ENCODE measurements at places on chromosomes 5 and 9. TPM values are rescaled to one million over a fixed set of nuclear protein-coding genes. Genes with fewer than 3 reads are reported as not detected.
A peak's percentile ranks its signal among the peaks of the same experiment; 100 is the strongest.

GRCh38 chr5:65981548-65981947 lies 55.2 kb downstream of the ERBIN start:
- no peak for DNase-seq

DNA sequence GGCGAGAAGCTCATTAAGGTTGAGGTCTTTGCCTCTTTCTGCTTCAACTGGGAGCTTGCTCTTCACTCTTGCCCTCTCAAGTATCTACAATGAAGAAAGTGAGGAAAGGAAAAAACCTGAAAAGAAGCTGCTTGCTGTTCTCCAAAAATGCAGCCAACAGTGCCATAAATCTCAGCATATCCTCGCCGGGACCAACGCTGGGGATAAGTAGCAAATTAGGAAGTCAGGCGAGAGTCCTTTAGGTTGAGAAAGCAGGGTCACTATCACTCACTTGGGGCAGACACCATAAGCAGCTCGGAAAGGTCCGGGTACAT lies 399 bp downstream of the NUP155 start:
- DNase-seq: no peak

- peak; percentile 95 for DNase-seq
These were observed 69.9 kb downstream of the TLE1 start for GRCh38 chr9:81619353-81620001.

DNA sequence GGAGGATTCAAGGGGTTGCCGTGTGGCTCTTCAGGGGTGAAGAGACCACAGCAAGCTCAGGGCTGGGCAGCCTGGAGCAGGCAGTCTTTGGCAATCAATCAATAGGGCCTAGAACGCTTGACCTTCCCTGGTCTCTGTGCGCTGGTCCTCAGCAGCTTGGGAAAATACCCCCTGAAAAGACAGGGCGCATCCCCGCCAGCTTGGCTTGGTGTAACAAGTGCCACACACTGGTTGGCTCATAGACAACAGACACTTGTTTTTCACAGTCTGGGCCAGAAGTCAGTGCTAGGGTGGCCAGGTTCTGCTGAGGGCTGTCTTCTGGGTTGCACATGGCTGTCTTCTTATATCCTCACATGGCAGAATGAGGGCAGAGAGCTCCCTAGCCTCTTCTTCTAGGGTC lies 141.1 kb downstream of the HSD17B3 start:
- no peak for DNase-seq

- DNase-seq: peak; percentile 10
These were observed 322.1 kb downstream of the DEPDC1B start for GRCh38 chr5:60377826-60378225.

DNA sequence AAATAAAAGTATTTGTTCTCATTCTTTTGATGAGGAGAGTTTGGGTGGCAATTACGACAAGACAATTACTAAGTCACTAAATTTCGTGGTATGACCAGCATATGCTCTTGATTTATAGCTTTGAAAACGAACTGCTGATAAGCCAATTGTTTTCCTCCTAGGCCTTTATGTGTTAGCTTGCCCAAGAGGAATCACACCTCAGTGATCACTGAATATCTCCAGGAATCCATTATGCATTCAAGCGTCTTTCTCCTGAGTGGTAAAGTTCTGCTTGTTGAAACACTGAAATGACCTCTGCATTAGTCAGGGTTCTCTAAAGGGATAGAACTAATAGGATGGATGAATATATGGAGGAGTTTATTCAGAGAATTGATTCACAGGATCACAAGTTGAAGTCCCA lies 677.7 kb upstream of the MEF2C start:
- peak; percentile 2 for DNase-seq

- DNase-seq: no peak
These were observed 19.3 kb downstream of the PAEP start for GRCh38 chr9:135580664-135581380.

GRCh38 chr5:40801771-40802562 lies 3.8 kb upstream of the PRKAA1 start:
- DNase-seq: no peak

- peak; percentile 81 for DNase-seq
These were observed 55.7 kb upstream of the DPYSL3 start for GRCh38 chr5:147565524-147565923.

- peak; percentile 72 for DNase-seq
These were observed 1.4 kb upstream of the GLIS3 start for GRCh38 chr9:4301296-4301695.

DNA sequence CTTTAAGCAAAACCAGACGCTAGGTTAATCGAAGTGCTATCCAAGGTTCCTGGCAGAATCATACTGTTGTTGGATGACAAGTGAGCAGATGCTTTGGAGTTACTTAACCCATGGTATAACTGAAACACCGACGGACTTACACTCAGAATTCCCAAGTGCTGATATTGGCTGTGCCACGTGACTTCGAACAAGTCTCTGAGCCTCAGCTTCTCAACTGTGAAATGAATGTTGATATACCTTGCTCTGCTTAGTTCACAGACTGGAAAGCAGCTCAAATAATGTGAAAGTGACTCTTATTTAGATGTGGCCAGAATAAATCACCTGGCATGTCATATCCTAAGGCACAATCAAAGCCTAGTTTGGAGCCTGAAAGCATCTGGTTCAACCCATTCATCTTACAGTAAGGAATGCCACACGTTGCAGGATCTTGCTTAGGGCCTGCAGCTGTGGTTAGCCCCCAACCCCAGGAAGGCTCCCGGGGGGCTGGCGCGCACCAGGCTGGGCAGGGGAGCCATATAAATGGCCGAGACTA lies 759 bp downstream of the GEMIN5 start:
- no peak for DNase-seq

- no peak for DNase-seq
These were observed 113.1 kb downstream of the JMY start for GRCh38 chr5:79349047-79349446.

- peak; percentile 99 for DNase-seq
These were observed 51.5 kb upstream of the NKD2 start for GRCh38 chr5:956941-957747.

DNA sequence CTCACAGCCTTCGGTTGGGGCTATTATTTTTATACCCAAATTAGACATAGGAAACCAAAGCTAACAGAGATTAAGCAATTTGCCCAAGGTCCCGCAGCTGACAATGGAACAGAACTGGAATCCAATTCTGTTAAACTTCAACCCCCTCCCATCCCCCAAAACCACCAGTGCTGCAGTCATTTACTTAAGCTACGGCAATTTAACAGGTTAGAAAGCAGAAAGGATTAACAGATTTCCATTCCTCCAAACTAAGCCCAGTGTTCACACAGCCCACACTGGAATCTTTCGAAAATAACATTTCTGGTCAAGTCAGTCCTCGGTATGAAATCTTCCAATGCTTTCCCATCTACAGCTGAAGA lies 1023.1 kb upstream of the DMAC1 start:
- no peak for DNase-seq

DNA sequence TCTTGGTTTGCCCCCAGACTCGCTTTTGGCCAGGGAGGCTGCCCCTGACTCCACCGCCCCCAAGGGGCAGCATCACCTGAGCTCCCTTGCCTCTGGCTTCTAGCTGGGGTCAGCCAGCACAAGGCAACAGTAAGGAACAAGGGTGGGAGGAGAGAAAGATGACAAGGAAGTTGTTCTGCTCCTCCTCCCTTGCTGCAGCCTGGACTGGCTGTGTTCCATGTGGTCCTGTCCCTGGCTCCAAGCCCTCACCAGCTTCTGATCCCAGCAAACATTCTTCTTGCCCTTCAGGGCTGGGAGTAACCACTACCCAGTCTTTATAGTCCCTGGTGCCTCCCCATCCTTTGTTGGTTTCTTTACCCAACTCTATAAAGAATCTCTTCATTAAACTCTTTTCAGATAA lies 100.3 kb upstream of the SPIN1 start:
- no peak for DNase-seq

DNA sequence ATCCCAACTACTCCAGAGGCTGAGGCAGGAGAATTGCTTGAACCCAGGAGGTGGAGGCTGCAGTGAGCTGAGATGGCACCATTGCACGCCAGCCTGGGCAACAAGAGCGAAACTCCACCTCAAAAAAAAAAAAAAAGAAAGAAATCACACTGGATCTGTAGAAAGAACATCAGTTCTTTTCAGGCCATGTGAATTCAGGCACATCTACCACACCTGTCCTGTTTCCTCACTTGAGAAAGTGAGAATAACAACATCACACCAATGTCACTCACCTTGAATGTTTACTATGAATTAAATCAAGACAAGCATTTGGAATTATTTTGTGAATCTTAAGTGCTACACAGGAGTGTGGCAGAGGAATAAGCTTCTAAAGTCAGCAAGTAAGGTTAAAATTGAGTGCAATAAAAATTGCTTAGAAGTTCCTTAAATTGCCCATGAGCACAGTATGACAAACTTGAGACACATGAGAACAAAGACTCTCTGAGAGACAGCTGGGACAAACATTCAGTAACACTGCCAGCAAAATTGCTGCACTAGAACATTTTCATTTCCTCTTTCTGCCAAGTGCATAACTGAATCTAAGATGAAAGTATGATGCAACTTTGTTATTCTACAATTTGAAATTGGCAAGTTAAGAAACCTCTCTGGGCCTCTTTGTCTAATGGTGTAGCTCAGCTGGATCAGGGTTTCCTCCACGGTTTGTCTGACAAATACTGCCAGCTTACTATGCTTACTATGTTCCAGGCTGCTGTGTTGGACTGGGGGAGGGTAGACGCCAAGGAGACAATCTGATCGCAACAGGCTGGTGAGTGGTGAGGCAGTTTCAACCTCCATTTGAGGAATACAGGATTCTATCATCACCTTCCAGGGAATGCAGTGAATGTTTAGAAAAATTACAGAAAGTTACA lies 1.9 kb upstream of the RIC1 start:
- peak; percentile 40 for DNase-seq

GRCh38 chr5:137142764-137143605 lies 356.1 kb downstream of the SPOCK1 start:
- DNase-seq: peak; percentile 89

DNA sequence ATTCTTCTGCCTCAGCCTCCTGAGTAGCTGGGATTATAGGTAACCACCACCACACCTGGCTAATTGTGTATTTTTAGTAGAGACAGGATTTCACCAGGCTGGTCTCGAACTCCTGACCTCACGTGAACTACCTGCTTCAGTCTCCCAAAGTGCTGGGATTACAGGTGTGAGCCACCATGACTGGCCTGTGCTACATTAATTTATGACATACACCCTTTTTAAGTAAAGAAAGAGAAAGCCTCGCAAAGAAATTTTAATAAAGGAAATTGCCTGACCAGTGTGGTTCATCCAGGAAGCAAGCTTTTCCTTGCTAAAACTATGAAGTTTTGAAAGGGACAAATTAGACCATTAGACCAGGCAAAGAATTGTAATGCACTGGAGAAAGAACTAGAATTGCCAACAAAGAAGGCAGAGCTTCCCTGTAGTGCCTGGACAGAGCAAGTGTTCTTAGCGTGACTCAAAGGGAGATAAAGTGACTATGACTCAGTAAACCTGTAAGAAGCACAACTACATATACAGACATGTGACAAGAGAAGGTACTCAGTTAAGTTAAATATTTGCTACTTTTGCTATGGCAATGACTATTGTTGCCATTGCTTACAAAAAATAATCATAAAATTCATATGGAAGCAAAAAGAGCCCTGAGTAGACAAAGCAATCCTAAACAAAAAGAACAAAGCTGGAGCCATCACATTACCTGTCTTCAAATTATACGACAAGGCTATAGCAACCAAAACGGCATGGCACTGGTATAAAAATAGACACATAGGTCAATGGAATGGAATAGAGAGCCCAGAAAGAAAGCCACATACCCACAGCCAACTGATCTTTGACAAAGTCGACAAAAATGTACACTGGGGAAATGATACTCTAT lies 54.6 kb downstream of the FYB1 start:
- no peak for DNase-seq

GRCh38 chr9:68949271-68950000 lies 64.5 kb downstream of the PRKACG start:
- no peak for DNase-seq

GRCh38 chr5:10703676-10704075 lies 57.4 kb downstream of the DAP start:
- DNase-seq: no peak

GRCh38 chr9:81625969-81626368 lies 63.4 kb downstream of the TLE1 start:
- DNase-seq: no peak

GRCh38 chr9:1400983-1401382 lies 350.8 kb downstream of the DMRT2 start:
- no peak for DNase-seq

DNA sequence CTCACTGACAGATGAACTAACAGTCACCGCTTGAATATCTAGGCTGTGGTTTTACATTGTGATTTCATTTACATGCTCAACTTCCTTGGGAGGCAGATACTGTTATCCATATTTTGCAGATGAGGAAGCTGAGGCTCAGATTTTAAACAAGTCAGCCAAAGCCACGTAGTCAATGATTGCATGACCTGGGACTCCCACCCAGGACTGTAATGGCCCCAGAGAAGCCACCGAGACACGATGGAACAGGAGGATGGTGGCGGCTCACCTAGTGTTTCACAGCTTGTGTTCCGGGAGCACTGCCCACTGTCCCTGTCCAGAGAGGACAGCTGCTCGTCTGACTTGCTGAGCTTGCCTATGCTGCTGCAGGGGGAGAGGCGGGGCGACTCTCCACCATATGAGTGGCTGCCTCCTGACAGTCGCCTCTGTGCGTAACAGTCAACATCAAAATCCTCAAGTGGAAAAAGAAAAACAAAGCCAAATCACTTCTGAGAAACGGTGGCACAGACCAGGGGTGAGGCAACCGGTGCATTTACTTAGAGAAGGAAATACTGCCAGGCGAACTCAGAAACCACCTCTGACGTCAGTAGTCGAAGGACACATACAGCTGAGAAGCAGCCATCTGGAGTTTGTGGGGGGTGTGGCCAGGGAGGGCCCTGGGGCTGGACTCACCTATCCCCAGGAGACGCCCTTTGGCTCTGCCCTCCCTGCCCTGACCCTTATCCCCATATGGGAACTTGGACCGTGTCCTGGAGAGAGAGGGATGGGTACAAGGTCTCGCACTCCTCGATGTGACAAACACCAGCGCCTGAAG lies 82.5 kb downstream of the PRRT1B start:
- no peak for DNase-seq

DNA sequence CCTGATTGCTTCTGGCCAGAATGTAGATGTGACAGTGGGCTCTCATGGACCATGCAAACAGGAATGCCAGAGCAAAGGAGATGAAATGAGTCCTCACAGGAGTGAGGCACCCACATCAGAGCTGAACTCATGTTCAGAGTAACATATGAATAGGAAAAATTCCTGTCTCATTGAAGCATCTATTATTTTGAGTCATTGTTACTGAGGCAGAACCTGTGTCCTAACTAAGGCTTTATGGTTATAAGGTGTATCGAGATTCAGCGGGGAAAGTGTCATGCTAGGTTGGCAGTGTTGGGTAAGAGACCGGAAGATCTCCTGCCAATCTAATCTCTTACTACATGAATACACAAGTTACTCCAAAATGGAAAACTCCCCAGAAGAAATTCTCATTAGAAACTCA lies 304.1 kb downstream of the TRPM3 start:
- DNase-seq: no peak

Gene CCNJL
- total RNA-seq: 2.3 TPM

Gene ENTPD8
- not detected for total RNA-seq

Gene LTC4S
- not detected for total RNA-seq

Gene SNAPC4
- total RNA-seq: 4.9 TPM

Gene SLC34A3
- not detected for total RNA-seq

Gene RAB14
- total RNA-seq: 34.5 TPM

Gene DDX31
- total RNA-seq: 9.6 TPM

Gene ZCCHC9
- 25.0 TPM for total RNA-seq

Gene FIBCD1
- total RNA-seq: 15.6 TPM

Gene SLC25A48
- total RNA-seq: not detected

Gene GADD45G
- not detected for total RNA-seq

Gene SLC36A2
- total RNA-seq: not detected

Gene CDKN2B-AS1
- 7.0 TPM for total RNA-seq

Gene DOCK2
- 12.5 TPM for total RNA-seq

Gene ARHGEF28
- 11.3 TPM for total RNA-seq

Gene FOXD4L6
- not detected for total RNA-seq

Gene OGN
- total RNA-seq: not detected

Measured in RPMI7951 (cell line).